ENCODE measurements at places on chromosomes 4 and X. TPM values are rescaled to one million over a fixed set of nuclear protein-coding genes. Genes with fewer than 3 reads are reported as not detected.

DNA sequence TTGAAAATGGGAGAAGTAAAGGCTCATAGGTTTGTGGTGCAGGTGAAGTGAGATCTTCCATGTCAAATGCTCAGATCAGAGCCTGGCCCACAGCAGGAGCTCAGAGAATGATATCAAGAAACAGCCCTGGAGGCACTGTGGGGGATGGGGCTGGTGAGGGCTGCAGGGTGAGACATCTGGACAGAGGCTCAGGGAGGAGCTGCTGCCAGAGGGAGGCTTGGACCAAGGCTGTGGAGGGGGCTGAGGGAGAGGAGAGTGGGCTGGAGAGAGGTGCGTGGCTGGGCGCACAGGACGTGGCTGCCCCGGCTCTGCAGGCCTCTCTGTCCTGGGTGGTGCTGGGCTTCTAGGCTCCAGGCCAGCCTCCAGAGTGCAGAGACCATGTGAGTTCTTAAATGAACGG is 5.6 kb downstream of the SORCS2 start:
- no peak for DNase-seq

- DNase-seq, result peak; percentile 16
Observed at GRCh38 chrX:1528884-1529203, 8.1 kb downstream of the P2RY8 start.

- DNase-seq, result no peak
Observed at GRCh38 chr4:12612876-12613275, 871.3 kb downstream of the RAB28 start.

- no peak for DNase-seq
Observed at GRCh38 chrX:21741364-21741763, 16.6 kb downstream of the SMPX start.

GRCh38 chr4:7844594-7844991 is 95.1 kb downstream of the AFAP1 start:
- no peak for DNase-seq

GRCh38 chrX:1581132-1581531 is 10.3 kb upstream of the AKAP17A start:
- DNase-seq, result peak; percentile 91

GRCh38 chr4:625631-626161 is 323 bp downstream of the PDE6B start:
- no peak for DNase-seq

TLR6 gene
- 3.2 TPM for total RNA-seq

PPP2R2C gene
- total RNA-seq, result not detected

EGFL6 gene
- total RNA-seq, result 15.6 TPM

Measured in activated CD8-positive, alpha-beta T cell treated with anti-CD3 and anti-CD28 coated beads, Interleukin-2, amount 10 ng/mL, durations not matched to agents 7 days and 5 days (primary cell).